Endodermal cell (in vitro differentiated cells): ENCODE measurements at places on chromosomes 1 and 21. TPM values are rescaled to one million over a fixed set of nuclear protein-coding genes. Genes with fewer than 3 reads are reported as not detected.

GRCh38 chr1:235703506-235703905 is 53.9 kb upstream of the GNG4 start:
- no peak for DNase-seq
- no peaks in the 10 kb centered on the region for H3K4me1 ChIP-seq
- no peak overlapping the region for H3K4me3 ChIP-seq
- H3K27me3 ChIP-seq, result no peaks in the 10 kb centered on the region
- H3K36me3 ChIP-seq, result no peaks in the 10 kb centered on the region

DNA sequence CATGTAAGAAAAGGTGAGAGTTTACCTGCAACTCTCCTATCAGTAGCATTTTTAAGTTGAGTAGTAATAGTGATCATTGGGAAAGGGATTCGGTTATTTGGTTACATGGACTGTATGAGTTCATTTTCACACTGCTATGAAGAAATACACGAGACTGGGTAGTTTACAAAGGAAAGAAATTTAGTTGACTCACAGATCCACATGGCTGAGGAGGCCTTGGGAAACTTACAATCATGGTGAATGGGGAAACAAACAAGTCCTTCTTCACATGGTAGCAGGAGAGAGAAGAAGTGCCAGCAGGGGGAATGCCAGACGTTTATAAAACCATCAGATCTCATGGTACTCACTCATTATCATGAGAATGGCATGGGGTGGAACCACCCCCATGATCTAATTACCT is 59.3 kb upstream of the FBXO28 start:
- H3K27ac ChIP-seq, result no peak overlapping the region
- no peaks in the 10 kb centered on the region for H3K4me1 ChIP-seq
- no peaks in the 10 kb centered on the region for H3K27me3 ChIP-seq
- no peak overlapping the region for H3K4me3 ChIP-seq
- DNase-seq, result no peak
- no peaks in the 10 kb centered on the region for H3K36me3 ChIP-seq

GRCh38 chr1:89948722-89949345 is 46.1 kb upstream of the ZNF326 start:
- H3K27me3 ChIP-seq, result peaks cover 14% of the 10 kb centered on the region
- no peak for DNase-seq
- H3K4me1 ChIP-seq, result peaks cover 11% of the 10 kb centered on the region

GRCh38 chr1:248822148-248823032 is 3.3 kb downstream of the SH3BP5L start:
- no peak overlapping the region for H3K27ac ChIP-seq
- H3K27me3 ChIP-seq, result no peaks in the 10 kb centered on the region
- peaks cover 43% of the 10 kb centered on the region for H3K36me3 ChIP-seq
- H3K4me3 ChIP-seq, result no peak overlapping the region
- H3K4me1 ChIP-seq, result peaks cover 5% of the 10 kb centered on the region
- DNase-seq, result no peak

GRCh38 chr1:145877923-145878486 is 7.7 kb downstream of the ANKRD35 start:
- H3K27me3 ChIP-seq, result peaks cover 26% of the 10 kb centered on the region
- no peak for DNase-seq
- no peaks in the 10 kb centered on the region for H3K36me3 ChIP-seq
- H3K4me3 ChIP-seq, result no peak overlapping the region
- H3K27ac ChIP-seq, result no peak overlapping the region

- H3K36me3 ChIP-seq, result no peaks in the 10 kb centered on the region
- H3K27me3 ChIP-seq, result no peaks in the 10 kb centered on the region
- H3K4me1 ChIP-seq, result no peaks in the 10 kb centered on the region
- H3K27ac ChIP-seq, result no peak overlapping the region
- no peak overlapping the region for H3K4me3 ChIP-seq
These were observed 68.9 kb upstream of the TSPAN2 start for GRCh38 chr1:115158181-115158580.

- no peaks in the 10 kb centered on the region for H3K4me1 ChIP-seq
- no peak for DNase-seq
- H3K27ac ChIP-seq, result no peak overlapping the region
- H3K27me3 ChIP-seq, result no peaks in the 10 kb centered on the region
- H3K36me3 ChIP-seq, result no peaks in the 10 kb centered on the region
These were observed 172.6 kb downstream of the SLC44A5 start for GRCh38 chr1:75438355-75438754.

GRCh38 chr1:3910049-3910731 is 10.1 kb upstream of the C1orf174 start:
- no peak for DNase-seq
- H3K27ac ChIP-seq, result no peak overlapping the region
- no peaks in the 10 kb centered on the region for H3K36me3 ChIP-seq
- H3K4me1 ChIP-seq, result no peaks in the 10 kb centered on the region
- H3K27me3 ChIP-seq, result no peaks in the 10 kb centered on the region
- no peak overlapping the region for H3K4me3 ChIP-seq

DNA sequence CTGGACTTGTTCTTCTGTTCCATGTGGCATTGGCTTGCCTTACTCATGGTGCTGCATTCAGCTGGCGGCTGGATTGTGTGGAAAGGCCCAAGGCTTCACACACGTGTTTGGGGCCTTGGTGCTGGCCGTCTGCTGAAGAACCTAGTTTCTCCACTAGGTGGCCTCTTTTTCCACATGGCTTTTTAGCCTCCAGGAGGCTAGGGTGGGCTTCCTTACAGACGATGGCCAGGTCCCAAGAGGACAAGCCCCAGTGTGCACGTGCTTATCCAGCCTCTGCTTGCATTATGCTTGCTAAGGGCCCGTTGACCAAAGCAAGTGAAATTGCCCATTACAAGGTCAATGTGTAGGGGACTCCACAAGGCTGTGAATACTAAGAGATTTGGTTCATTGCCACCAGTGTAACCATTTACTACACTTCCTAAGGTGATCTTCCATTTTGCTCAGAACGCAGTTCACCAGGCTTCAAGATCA is 47.5 kb upstream of the FOXO6 start:
- no peak overlapping the region for H3K4me3 ChIP-seq
- H3K36me3 ChIP-seq, result no peaks in the 10 kb centered on the region
- no peak overlapping the region for H3K27ac ChIP-seq
- DNase-seq, result peak; percentile 87
- H3K27me3 ChIP-seq, result no peaks in the 10 kb centered on the region

GRCh38 chr1:56577406-56578137 is 1.8 kb downstream of the PLPP3 start:
- H3K27ac ChIP-seq, result no peak overlapping the region
- peak overlapping the region; percentile 88 for H3K4me3 ChIP-seq
- no peaks in the 10 kb centered on the region for H3K36me3 ChIP-seq
- H3K27me3 ChIP-seq, result no peaks in the 10 kb centered on the region
- DNase-seq, result peak; percentile 52
- H3K4me1 ChIP-seq, result peaks cover 2% of the 10 kb centered on the region

DNA sequence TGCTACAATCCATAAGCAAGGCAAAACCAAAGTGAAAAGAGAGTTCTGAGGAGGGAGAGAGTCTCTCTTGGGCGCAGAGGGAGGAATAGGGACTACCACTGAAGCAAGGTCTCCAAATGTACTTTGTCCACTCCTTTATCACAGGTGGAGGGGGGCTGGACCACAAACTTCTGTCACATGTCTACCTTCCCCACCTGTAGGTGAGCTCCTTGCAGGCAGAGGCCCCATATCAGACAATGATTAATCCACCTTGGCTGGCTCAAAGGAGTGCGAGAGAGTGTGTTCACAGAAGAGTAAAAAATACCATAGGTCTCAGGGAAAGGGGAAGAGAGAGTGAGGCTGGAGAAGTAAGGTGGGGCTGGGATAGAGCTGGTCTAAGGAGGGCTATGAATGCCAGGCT is 4.5 kb downstream of the BEND5 start:
- H3K27ac ChIP-seq, result no peak overlapping the region
- no peaks in the 10 kb centered on the region for H3K27me3 ChIP-seq
- DNase-seq, result no peak
- H3K36me3 ChIP-seq, result no peaks in the 10 kb centered on the region

GRCh38 chr21:42445311-42445710 is 41.6 kb downstream of the UBASH3A start:
- no peaks in the 10 kb centered on the region for H3K4me1 ChIP-seq
- H3K27ac ChIP-seq, result no peak overlapping the region
- H3K27me3 ChIP-seq, result peaks cover 6% of the 10 kb centered on the region
- DNase-seq, result no peak

- no peaks in the 10 kb centered on the region for H3K27me3 ChIP-seq
- peak; percentile 25 for DNase-seq
- no peaks in the 10 kb centered on the region for H3K4me1 ChIP-seq
- no peak overlapping the region for H3K27ac ChIP-seq
- H3K4me3 ChIP-seq, result no peak overlapping the region
These were observed 56.2 kb downstream of the SLC37A1 start for GRCh38 chr21:42569732-42570301.

DNA sequence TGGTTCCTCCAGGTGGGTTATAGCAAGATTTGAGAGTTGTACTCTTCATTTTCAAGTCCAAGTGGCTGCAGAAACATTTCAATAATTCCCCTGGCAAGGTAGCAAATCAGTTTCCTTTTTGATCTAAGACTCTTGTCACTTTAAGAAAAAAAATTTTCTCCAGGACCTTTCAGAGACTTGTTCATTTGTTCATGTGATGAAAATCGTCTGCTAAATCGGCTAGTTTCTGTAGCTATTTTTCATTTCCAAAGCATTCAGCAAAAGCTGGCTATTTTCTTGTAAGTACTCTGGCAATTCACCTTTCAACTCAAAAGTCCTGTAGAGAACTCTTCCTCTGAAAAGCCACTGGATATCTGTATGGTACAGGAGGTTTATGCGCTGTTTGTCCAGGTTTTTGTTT is 93.5 kb downstream of the LTN1 start:
- no peak for DNase-seq
- no peak overlapping the region for H3K4me3 ChIP-seq
- no peak overlapping the region for H3K27ac ChIP-seq
- H3K4me1 ChIP-seq, result no peaks in the 10 kb centered on the region
- no peaks in the 10 kb centered on the region for H3K27me3 ChIP-seq

- H3K27ac ChIP-seq, result no peak overlapping the region
- no peak for DNase-seq
- no peak overlapping the region for H3K4me3 ChIP-seq
These were observed 98.4 kb upstream of the WNT4 start for GRCh38 chr1:22241250-22241649.

Gene RYR2
- total RNA-seq, result 2.4 and 2.5 TPM in 2 replicates

Gene HSPB7
- total RNA-seq, result not detected in 2 replicates

Gene OR10J1
- not detected in 2 replicates for total RNA-seq

Gene TENT5C
- total RNA-seq, result 1.2 to 3.2 TPM (median 1.4 TPM) in 3 replicates

Gene CLCA1
- 0.24 and 0.36 TPM in 2 replicates for total RNA-seq

Gene PPIAL4G
- total RNA-seq, result 0.09 TPM in 2 of 3 replicates, not detected in the other

Gene KRTAP11-1
- total RNA-seq, result not detected in 3 replicates

Gene DNM3
- total RNA-seq, result 0.28 to 0.57 TPM (median 0.53 TPM) in 3 replicates
